ENCODE measurements at places on chromosomes 7 and 10.

- DNase-seq: no peak
These were observed 7.3 kb upstream of the ELFN1 start for GRCh38 chr7:1662767-1663166.

- peak; percentile 42 for DNase-seq
These were observed 127.9 kb upstream of the STK17A start for GRCh38 chr7:43454936-43455518.

DNA sequence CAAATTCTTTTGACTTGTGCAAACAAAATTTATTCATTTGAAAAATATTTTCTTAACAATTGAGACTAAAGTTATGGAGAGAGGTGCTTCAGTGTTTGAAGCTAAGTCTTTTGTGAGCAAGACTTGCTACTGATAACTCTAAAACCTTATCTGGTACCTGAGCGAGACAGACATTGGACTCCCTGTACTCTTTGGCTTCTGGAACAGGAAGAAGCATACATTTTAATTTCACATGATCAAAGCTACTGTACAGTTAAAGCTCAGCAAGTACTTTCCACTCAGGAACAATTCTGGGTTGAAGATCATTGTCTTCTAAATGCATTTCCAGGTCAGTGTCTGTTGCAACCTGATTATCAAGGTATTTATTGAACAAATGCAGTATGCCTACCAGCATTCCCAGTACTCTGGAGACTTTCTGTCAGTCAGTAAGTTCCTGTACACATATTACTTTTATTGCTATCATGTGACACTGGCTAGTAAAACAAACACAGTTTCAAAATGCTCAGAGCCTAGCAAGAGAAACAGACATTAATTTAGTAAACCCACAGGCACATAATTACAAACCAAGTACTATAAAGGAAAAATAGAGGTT, 42.4 kb downstream of the CABCOCO1 start:
- DNase-seq: no peak

GRCh38 chr10:124362568-124362967, 56.2 kb downstream of the OAT start:
- no peak for DNase-seq

GRCh38 chr7:72087926-72088325, 324.2 kb downstream of the CALN1 start:
- no peak for DNase-seq

DNA sequence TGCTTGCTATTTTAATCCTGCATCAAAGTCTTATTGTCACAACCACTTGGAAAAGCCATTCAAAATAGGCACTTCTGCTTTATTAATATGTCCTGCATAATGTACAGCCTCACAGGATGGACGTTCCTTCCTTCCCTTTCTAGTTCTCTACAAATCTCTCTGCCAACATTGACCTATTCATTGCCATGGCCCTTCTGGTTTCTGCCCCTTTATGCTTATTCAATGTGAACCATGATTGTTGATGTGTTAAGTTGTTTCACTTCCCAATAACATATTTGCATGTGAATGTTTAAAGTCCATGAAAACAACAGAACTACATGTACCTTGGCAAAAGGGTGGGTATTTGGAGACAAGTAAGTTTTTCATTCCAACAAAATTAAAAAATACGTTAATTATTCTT, 45.7 kb downstream of the COL28A1 start:
- no peak for DNase-seq

GRCh38 chr10:43049081-43049551, 27.8 kb upstream of the RET start:
- no peak for DNase-seq

DNA sequence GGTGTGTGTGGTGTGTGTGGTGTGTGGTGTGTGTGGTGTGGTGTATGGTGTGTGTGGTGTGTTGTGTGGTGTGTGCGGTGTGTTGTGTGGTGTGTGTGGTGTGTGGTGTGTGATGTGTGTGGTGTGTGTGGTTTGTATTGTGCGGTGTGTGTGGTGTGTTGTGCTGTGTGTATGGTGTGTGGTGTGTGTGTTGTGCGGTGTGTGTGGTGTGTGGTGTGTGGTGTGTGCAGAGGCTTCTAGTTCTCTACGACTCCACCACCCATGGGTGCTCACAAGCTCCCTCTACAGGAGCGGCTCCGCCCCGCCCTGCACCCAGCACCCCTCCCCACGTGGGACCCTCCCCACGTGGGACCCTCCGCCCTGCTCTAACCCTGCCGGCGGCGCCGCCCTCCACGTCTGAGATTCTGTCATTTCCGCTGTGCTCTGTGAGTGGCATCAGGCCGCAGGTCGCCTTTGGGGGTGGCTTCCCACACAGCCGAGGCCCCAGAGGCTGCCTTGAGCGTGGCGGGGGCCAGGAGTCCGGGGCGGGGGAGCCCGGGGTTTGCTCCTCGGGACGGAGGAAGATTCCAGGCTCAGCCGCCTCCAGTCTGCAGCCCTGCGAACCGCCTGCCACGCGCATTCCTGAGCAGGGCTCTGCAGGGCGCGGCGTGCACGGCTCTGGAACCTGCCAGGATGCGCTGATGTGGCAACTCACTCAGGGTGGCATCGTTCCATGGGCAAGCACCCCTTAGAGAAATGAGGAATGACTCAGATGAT, 37.0 kb upstream of the DNAJB6 start:
- DNase-seq: no peak

GRCh38 chr10:91294134-91294906, 73.9 kb downstream of the PCGF5 start:
- DNase-seq: no peak

- no peak for DNase-seq
These were observed 477.7 kb upstream of the TPK1 start for GRCh38 chr7:145313551-145313950.

DNA sequence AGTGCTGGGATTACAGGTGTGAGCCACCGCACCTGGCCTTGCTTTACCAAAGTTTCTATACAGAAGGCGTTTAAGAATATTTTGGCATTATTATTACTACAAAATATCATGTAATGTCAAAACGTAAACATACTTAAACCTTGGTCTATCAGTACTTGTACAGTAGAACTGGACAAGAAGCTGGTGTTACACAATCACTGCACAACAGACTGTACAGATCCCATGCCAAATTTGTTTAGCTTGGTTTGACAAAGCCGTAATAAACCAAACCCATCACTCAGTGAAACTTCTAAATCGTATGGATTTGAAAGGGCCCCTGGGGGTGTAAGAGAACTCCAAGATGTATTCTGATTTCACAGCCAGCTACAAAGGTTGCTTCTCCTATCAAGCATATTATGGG, 51.8 kb upstream of the RHEB start:
- no peak for DNase-seq

GRCh38 chr10:22824520-22824919, 103.3 kb upstream of the ARMC3 start:
- DNase-seq: no peak

- DNase-seq: no peak
These were observed 3.7 kb downstream of the STX1A start for GRCh38 chr7:73715648-73716317.

DNA sequence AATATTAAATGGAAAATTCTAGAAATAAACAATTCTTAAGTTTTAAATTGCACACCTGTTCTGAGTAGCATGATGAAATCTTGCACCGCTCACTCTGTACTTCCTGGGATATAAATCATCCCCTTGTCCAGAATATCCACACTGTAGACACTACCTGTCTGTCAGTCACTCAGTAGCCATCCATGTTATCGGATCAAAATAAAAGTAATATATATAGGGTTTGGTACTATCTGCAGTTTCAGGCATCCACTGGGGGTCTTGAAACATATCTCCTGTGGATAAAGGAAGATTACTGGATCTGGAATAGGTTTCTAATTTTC, 6.8 kb downstream of the TECTB start:
- DNase-seq: no peak

- DNase-seq: peak; percentile 63
These were observed 9.2 kb downstream of the ITPRIP start for GRCh38 chr10:104328896-104329710.

DNA sequence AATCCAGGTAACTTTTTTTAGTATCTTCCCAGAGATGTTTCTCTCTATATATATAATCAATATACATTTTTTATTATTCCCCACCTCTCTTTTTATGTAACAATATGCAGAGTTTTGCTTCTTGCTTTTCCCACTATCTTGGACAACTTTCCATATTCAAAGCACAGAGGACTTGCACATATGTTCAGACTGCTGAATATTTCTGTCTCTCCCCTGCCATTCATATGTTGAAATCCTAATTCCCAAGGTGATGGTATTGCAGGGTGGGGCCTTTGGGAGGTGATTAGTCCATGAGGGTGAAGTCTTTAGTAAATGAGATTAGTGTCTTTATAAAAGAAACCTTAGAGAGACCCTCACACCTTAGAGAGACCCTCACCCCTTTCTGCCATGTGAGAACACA, 72.8 kb downstream of the CFTR start:
- DNase-seq: no peak

GRCh38 chr7:37920849-37921805, 687 bp downstream of the EPDR1 start:
- no peak for DNase-seq

DNA sequence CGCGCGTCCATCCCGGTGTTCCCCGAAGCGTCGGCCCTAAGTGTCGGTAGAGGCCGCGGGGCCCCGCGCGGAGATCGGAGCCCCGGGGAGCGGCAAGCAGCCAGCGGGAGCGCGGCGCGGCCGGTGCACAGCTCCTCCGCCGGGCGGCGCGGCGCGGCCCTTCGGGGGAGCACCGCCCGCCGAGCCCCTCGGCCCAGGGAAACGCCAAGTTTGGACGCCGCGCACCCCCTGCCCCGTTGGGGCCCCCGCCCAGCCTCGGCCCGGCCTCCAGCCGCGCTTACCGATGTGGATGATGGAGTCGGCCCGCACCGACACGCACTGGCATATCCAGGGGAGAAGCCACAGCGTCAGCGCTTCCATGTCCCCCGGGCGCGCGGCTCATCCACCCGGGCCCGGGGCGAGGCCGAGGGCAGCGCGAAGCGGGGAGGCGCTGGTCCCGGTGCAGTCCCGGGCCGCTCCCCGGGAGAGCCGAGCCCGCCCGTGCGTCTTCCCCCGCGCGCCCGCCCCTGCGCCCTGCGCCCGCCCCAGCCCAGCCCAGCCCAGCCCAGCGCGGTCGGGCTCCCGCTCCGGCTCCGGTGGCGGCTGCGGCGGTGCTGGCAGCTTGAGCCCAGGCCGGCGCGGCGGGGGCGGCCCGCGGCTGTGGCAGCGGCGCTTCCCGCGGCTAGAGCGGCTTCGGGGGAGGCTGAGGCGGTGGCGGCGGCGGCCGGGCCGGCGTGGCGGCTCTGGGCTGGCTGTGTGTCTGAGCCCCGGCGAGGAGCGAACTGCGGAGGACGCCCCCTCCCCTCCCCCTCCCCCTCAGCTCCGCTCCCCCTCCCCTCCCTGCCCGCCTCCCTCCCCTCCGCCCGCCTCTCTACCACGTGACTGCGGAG, at the start of gene GRID1:
TSS of gene GRID1 (minus strand) at position 763 of the 869 bp plus-strand sequence.
- DNase-seq: peak; percentile 85

DNA sequence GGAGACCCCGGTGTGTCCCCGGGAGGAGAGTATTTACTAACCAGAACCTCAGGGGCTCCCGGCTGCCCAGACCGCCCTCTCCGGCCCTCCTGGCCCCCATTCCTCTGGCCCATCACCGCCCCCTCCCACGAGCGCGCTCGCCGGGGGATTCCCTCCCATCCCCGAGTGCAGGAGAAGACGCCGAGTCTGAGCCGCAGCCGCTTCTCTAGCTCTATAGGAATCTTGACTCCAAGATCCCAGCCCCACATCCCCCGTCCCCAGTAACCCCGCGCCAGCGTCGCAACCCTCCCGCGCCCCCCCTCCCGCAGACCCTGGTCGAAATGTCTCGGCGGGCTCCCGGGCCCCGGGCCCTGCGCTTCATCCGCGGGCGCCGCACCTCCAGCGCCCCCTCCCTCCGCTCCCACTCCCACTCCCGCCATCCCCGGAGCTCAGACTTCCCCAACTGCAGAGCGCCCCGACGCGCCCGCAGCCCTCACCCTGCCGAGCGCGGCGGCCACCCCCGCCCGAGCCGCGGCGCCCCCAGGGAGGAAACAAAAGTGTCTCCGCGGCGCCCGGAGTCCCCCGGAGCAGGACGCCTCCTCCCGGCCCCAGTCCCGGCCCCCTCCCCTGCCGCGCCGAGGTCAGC, 541 bp downstream of the ELMO1 start:
- no peak for DNase-seq

DNA sequence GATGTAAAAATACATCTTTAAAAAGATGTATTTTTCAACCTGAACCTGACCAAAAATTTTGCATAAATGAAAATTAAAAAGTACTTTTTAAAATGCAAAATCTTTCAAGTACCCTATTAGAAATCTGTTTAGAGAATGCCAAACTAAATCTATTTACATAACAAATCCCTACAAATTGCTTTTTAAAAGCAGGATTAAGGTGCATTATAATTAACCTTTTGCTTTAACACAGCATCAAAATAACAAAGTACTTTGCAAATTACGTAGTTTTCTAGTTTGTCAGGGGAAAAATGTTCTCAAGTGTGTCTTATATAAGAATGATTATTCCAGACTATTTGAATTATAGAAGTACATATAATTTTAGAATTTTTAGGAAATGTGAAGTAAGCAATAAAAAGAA, 160.8 kb downstream of the VPS50 start:
- no peak for DNase-seq

- no peak for DNase-seq
These were observed 247.5 kb downstream of the MTERF1 start for GRCh38 chr7:91633013-91633441.

DNA sequence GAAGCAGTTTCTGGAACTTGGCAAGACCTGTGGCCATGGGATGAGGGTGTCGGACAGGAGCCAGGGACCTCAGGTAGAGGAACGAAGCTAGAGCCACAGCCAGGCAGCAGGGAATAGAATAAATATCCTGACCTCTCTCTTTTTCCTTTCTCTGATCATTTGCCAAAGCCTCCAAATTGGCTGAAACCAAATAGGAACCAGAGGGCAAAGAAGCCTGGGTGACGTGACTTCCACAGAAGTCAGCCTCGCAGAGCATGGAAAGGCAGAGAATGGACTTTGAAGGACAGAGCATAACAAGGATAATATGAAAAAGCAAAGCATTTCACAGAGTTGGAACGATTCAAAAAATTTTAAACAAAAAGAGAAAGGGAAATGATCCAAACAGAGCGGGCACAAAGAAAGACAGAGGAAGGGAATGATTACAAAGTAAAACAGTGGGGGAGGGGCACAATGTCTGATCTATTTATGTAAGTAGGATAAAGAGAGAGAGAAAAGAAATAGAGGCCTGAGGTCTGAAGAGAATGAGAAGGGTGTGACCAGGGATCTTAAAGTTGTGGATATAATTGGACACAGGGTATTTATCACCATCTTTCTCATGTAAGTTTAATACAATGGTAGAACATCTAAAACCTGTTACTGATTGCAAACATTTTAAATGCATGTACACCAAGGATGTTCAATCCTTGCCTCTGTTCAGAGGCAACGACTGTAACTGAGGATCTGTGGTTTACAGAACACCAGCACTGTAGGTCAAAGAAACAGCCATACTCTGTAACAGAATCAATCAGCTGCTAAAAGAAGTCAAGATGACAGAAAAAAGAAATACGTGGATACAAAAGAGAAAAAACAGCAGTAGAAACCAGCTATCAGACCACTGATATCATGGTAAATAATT, 4.5 kb upstream of the ZEB1 start:
- DNase-seq: no peak

DNA sequence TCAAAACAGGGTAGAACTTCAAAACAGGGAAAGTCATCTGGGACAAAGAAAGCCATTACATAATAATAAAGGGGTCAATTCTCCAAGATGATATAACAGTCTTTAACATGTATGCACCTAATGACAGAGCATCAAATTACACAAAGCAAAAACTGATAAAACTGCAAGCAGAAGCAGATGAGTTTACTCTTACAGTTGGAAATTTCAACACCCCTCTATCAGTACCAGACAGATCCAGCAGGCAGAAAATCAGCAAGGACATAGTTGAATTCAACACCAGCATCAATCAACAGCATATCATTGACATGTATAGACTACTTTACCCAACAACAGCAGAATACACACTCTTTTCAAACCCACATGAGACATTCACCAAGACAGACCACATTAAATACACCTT, 233.0 kb upstream of the NEBL start:
- DNase-seq: no peak
